M059J (cell line): ENCODE measurements at places on chromosomes 4 and X.

DNA sequence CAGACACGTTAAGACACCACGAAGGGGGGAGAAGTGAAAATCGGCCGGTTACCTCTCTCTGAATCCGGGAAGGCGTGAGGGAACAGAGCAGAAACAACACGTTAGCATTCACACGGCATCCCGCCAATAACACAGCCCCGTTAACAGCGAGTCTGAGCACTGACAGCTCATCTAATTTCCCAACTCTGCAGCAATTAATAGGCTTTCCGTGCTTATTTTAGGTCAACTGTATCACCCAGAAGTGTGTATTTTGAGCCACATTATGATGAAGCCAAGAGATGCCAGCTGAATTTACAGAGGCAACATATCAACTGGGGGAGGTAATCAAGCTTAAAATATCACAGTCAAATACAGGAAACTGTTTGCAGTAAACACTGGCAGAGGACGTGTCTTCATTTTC, 92.6 kb downstream of the NSUN7 start:
- peak; percentile 51 for DNase-seq

GRCh38 chrX:87728459-87728858, 210.9 kb downstream of the KLHL4 start:
- DNase-seq = peak; percentile 6

GRCh38 chr4:42172921-42173320, 20.5 kb upstream of the BEND4 start:
- DNase-seq = no peak

GRCh38 chr4:99665983-99666382, 8.4 kb upstream of the C4orf54 start:
- peak; percentile 59 for DNase-seq

GRCh38 chr4:41122775-41123174, 91.6 kb downstream of the APBB2 start:
- DNase-seq = no peak

GRCh38 chr4:20203508-20203907, 48.2 kb upstream of the SLIT2 start:
- peak; percentile 95 for DNase-seq

DNA sequence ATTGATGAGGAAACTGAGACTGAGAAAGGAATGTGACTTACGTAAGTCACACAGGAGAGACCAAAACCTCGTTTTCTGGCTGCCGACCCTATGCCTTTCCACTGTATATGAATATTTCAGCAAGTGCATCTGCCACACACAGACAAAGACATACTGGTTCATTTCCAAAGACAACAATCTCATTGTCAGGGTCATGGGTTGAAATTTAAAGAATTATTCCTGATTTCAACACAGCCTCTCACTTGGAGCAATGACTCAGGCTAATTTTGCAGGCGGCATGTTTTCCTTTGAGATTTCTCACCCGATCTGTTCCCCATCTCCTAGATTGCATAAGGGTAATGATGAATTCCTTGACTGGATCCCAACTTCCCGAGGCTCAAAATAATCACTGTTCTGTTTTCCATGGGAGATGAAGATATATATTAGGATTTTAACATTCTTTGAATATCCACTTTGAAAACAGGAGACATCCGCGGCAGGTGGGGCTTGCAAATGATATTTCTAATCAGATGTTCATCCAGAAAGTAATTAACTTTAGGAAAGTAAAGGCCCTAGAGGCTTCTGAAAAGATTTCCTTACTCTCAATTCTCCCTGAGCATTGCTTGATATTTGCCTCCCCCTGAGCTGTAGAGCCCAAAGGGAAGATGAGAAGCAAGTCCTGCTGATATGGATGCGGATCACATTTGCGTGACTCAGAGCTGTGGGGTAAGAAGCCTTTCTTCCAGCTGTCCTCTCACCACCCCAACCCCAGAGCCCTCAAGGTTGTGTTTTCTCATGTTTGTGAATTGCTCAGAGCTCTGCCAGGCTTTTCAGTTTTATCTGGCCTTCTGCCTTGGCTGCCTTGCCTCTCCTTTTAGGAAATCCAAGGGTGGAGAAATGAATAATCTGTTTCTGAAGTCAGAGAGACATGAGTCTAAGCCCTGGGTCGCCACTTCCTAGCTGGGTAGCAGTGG, 361.1 kb upstream of the BOD1L1 start:
- DNase-seq = peak; percentile 95

- DNase-seq = peak; percentile 63
Measured at GRCh38 chr4:73662709-73663546, 42.7 kb upstream of the RASSF6 start.

DNA sequence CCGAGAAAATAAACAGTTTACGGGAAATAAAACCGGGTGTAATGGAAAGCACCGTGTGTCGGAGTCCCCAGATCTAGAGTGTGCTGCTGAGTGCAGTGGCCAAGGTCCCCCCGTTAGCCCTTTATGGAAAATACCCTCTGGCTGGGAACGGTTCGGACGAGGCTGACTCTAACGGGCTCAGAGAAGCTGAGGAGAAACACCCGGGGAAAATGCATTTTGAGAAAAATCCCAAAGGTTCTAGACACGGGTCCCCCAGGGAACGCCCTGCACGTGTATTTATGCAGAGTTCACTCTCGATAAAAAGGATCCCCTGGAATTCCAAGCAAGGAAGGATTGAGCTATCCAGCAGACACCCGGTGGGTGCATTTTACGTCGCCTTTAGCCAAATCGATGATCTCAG, 177.2 kb downstream of the CRLF2 start:
- DNase-seq = no peak

- DNase-seq = no peak
Measured at GRCh38 chr4:65737672-65738071, 67.4 kb upstream of the EPHA5 start.

DNA sequence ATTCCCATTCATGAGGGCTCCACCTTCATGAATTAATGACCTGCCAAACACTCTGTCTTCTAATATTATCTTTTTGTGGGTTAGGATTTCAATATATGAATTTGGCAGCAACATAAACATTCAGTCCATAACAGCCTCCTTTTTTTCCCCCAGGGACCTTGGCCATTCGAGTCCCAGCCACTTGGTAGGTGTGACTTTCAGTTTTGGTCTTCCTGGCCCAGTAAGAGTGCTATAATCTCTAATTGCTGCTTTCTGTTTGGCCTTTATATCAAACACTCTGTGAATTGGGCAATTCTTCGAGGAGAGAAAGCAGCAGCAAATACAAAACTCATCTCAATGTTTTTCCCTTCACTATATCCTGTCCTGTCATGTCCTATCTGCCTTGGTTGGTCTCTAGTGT, 12.4 kb upstream of the RADX start:
- no peak for DNase-seq

DNA sequence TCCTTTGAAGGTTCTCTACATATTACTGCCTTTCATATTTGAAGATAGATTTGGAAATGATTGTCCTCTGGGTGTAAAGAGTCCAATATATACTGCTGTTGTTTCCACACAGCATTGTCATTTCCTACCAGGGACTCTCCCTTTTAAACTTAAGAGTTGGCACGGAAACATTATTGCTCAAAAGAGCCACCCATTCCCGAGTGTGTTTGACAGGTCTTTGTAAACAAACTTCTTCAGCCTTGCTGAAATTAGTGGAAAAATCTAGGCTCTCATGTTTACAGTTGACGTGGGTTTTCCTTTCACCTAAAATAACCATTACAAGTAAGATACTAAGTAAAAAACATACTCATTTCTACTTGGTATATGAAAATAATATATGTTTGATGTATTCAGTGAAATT, 111.4 kb upstream of the LIMCH1 start:
- DNase-seq = peak; percentile 62

DNA sequence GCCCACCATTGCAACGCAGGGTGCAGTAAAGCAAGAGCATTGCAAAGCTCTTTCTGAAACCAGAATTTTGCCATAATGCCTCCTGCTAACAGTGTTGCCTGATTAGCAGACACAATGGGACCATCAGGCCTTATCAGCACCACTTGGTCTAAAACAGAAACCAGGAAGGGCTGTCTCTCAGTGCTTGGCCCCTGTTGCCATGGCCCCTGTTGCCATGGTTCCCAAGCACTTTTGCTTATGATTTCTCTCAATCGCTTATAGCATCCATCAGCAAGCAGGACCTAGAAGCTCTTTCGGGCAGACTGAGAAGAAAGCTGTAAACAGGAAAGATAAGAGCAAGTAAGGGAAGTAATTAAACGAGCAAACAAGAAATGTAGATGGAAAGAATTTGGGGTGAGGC, 36.8 kb downstream of the RTL5 start:
- peak; percentile 22 for DNase-seq

- no peak for DNase-seq
Measured at GRCh38 chr4:80107374-80107773, 34.3 kb upstream of the ANTXR2 start.

DNA sequence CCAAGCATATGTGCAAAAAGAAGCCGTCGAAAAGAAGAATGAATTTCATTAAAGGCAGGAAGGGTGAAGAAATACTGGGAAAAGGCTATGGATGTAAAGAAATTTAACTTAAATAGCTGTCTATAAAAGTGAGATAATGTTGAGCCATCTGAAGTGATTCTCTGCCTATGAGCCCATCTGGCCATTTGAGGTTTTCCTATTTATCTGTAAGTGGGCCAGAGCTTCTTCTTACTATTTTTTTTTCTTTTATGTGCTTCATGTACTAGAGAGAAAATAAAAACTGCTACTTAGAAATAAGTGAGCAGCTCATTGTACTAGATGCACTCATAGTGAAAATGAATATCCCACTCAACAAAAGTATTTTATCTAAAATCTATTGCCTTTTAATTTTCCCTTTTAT, 725.7 kb downstream of the FSTL5 start:
- DNase-seq = no peak

DNA sequence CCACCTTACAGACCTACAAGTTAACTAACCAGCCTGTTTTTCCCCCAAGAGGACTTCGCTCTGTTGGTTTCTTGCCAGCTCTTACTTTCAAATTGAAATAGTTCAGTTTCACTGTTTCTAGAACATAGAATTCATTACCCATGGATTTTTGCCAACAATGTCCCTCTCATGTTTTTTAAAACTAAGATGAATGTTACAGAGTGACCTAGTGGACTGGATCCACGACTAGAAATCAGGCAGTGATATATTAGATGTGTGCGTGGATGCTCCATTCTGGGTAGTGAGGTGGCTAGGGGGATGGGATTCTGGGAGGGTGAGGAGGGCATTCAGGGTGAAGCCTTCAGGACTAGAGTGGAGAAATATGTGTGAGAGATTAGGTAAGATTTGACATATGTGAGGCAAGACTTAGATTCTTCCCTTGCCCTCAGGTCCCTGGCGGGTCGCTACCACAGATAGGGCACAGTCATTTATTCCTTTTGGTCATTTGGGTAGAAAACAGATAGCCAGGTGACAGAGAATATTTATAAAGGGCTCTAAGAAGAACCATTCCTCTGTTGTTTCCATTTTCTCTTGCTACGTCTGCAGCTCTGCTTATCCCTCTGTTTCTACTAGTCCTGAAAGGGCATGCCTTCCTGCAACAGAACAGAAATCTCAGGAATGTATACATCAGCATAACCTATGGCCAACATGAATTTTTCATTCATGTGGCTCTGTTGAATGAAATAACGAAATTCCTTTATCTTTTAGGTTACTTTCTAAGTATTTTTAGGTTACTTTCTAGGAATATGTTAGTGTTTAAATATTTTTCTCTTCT, 15.4 kb upstream of the JADE1 start:
- DNase-seq = no peak

DNA sequence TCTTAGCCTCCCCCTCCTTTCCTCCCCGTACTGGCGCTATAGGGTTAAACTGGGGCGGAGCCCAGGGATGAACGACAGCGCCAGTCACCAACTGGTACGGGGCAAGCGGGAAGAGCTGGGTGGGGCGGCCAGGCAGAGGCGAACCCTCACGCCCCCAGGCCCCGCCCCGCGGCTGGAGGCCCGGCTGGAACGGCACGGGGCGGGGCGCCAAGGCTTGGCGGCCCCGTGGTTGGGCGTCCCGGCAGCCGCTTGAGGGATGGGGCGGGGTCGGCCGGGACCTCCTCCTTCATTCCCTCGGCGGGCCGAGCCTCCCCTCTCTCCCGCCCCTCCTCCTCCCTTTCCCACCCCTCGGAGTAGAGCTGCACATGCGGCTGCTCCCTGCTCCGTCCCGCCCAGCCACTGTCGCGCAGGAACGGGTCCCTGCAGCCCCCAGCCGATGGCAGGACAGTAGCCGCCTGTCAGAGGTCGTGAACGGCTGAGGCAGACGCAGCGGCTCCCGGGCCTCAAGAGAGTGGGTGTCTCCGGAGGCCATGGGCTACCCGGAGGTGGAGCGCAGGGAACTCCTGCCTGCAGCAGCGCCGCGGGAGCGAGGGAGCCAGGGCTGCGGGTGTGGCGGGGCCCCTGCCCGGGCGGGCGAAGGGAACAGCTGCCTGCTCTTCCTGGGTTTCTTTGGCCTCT, at the start of gene EDA:
Gene EDA, plus strand, starts transcription at position 335 of the 678 bp plus-strand sequence.
- peak; percentile 70 for DNase-seq

DNA sequence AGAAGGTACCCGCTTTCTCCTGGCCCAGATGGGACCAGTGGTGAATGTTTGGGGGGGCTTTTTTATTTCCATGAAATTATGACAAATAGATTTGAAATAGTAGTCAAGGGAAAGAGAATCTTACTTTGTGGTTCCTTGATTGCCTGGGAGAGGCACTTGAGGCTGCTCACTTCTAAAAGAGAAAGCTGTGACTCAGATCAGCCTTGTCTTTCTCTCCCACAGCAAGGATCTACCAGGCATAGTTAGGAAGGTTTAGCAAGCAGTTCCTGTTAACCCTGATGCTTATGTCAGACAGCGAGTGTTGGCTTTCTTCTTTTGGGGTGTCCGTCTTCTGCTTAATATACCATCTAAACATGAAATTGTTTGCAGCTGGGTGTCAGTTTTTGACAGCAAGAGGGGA, 114.5 kb downstream of the TSPAN7 start:
- DNase-seq = no peak

DNA sequence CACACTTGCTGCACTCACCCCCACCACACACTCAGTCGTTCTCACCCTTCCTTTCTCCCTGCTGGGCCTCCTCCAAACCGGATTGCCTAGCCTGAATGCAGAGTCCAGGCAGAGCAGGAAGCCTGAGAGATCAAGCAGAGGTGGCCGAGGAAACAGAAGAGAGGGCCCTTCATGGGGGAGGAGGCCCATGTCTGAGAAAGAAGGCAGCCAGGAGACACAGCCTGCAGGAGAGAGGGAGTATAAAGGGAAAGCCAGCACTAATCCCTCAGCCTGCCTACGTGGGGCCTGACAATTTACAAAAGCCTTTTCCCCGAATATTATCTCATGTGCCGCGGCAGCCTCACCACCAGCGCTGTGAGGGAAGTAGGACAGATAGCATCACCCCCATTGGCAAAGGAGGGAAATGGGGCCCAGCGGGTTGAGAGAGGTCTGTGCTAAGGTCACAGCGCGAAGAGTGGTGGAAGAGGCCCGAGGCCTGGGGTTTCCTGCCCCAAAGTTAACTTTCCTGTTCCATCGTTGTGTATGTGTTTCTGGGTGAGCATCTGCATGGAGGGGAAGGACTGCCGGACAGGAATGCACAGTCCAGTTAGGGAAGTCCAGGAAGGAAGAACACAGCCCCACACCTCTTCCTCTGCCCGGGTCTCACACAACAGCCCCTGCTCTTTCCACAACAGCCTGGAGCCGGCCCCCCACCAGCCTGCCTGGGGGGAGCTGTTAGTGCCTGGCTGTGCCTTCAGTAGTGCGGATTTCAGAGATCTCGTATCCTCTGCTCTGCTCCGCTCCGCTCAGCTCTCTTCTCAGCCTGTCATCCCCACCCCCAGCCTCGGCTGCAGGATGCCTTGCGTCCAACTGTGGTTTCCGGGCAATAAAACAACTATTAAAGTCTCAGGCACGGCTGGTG, 50.9 kb upstream of the BCOR start:
- DNase-seq = no peak
